ENCODE measurements at places on chromosomes 12 and 14. TPM values are rescaled to one million over a fixed set of nuclear protein-coding genes. Genes with fewer than 3 reads are reported as not detected.
A peak's percentile ranks its signal among the peaks of the same experiment; 100 is the strongest.

Gene HOXC6
- total RNA-seq = not detected

- no peaks in the 10 kb centered on the region for H3K4me1 ChIP-seq
- H3K27me3 ChIP-seq = no peaks in the 10 kb centered on the region
- H3K36me3 ChIP-seq = no peaks in the 10 kb centered on the region
- H3K27ac ChIP-seq = peak overlapping the region; percentile 73
These were observed 728 bp upstream of the STON2 start for GRCh38 chr14:81400852-81401251.

- DNase-seq = no peak
- H3K27me3 ChIP-seq = peaks cover 36% of the 10 kb centered on the region
- H3K27ac ChIP-seq = no peak overlapping the region
- H3K4me1 ChIP-seq = peaks cover 49% of the 10 kb centered on the region
- peaks cover 13% of the 10 kb centered on the region for H3K36me3 ChIP-seq
These were observed 2.0 kb upstream of the SHMT2 start for GRCh38 chr12:57227315-57228115.

Gene GSG1
- not detected for total RNA-seq

GRCh38 chr14:71466946-71467345 is 465.3 kb upstream of the RGS6 start:
- no peaks in the 10 kb centered on the region for H3K27me3 ChIP-seq
- no peaks in the 10 kb centered on the region for H3K36me3 ChIP-seq
- no peaks in the 10 kb centered on the region for H3K4me1 ChIP-seq
- no peak overlapping the region for H3K4me3 ChIP-seq
- DNase-seq = no peak
- no peak overlapping the region for H3K27ac ChIP-seq

Gene AQP6
- 0.08 TPM for total RNA-seq

GRCh38 chr14:79613625-79614024 is 597.7 kb downstream of the DIO2 start:
- no peaks in the 10 kb centered on the region for H3K27me3 ChIP-seq
- no peak overlapping the region for H3K4me3 ChIP-seq
- DNase-seq = no peak

- H3K27me3 ChIP-seq = no peaks in the 10 kb centered on the region
- no peak for DNase-seq
- H3K27ac ChIP-seq = no peak overlapping the region
- no peak overlapping the region for H3K4me3 ChIP-seq
- no peaks in the 10 kb centered on the region for H3K4me1 ChIP-seq
These were observed 25.1 kb downstream of the FGFR1OP2 start for GRCh38 chr12:26963413-26963812.

DNA sequence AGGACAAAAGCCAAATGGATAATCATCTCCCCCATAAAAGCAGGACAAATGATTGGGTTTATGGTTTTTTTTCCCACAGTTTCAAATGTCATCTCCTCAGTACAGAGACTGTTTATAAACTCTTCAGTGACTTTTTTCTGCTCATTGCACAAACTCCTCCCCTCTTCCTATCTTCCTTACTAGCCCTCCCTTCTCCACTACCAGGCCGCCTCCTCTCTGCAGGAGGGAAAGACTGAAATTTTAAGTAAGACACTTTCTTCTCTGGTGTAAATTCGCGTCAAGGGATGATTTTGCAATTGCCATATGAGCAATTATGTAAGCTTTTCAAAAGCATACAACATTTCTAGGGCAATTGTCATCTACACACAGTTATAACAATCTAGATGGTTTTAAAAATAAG is 37.0 kb downstream of the BTG1 start:
- H3K27me3 ChIP-seq = no peaks in the 10 kb centered on the region
- DNase-seq = no peak
- no peaks in the 10 kb centered on the region for H3K4me1 ChIP-seq
- no peaks in the 10 kb centered on the region for H3K36me3 ChIP-seq
- no peak overlapping the region for H3K27ac ChIP-seq

- no peak overlapping the region for H3K27ac ChIP-seq
- H3K27me3 ChIP-seq = no peaks in the 10 kb centered on the region
- no peak for DNase-seq
- no peak overlapping the region for H3K4me3 ChIP-seq
- no peaks in the 10 kb centered on the region for H3K36me3 ChIP-seq
- H3K4me1 ChIP-seq = no peaks in the 10 kb centered on the region
These were observed 256.2 kb downstream of the TMEM117 start for GRCh38 chr12:44091948-44092606.

DNA sequence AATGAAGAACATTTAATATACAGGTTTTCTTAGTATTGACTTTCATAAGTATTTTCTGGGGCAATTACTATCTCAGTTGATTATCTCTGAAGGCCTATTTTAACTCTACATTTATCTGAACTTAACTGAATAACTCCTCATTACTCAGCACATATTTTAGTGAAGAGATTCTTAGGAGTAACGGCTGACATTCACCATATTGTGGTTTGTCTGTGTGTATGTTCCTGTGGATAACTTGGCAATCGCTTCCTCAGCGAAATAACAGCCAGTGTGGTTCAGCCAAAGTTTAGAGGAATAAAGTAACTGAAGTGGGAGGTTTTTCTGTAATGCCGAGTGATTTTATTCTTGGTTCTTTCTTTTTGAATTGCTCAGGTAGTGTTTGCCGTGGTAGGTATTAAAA is 168.0 kb downstream of the RAD51B start:
- no peaks in the 10 kb centered on the region for H3K4me1 ChIP-seq
- no peaks in the 10 kb centered on the region for H3K27me3 ChIP-seq
- H3K27ac ChIP-seq = no peak overlapping the region
- no peak for DNase-seq
- no peaks in the 10 kb centered on the region for H3K36me3 ChIP-seq
- H3K4me3 ChIP-seq = no peak overlapping the region

- H3K36me3 ChIP-seq = peaks cover 65% of the 10 kb centered on the region
- no peak overlapping the region for H3K4me3 ChIP-seq
- no peaks in the 10 kb centered on the region for H3K27me3 ChIP-seq
- H3K27ac ChIP-seq = peak overlapping the region; percentile 26
- DNase-seq = no peak
These were observed 15.1 kb downstream of the XRCC3 start for GRCh38 chr14:103699901-103700752.

DNA sequence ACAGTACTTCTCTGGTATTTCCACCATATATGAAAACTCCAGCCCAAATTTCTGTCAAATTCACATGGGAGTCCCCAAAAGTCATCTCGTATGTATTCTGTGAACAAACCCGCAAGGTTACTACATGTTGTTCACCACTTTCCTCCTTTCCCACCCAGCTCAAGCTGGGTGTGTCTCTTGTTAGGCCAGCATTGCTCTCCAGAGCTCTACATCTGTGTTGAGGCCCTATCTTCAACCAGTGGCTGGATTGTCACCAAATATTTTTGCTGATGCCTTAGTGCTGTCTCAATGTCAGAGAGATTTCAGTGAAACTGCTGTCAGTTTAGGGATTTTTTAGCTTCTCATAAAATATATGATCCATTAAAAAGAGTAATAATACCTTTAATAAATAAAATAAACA is 230.9 kb downstream of the BTG1 start:
- H3K27ac ChIP-seq = no peak overlapping the region
- H3K36me3 ChIP-seq = no peaks in the 10 kb centered on the region
- H3K4me1 ChIP-seq = no peaks in the 10 kb centered on the region
- H3K27me3 ChIP-seq = no peaks in the 10 kb centered on the region
- H3K4me3 ChIP-seq = no peak overlapping the region
- DNase-seq = no peak

Gene KCNH3
- total RNA-seq = 0.19 TPM

DNA sequence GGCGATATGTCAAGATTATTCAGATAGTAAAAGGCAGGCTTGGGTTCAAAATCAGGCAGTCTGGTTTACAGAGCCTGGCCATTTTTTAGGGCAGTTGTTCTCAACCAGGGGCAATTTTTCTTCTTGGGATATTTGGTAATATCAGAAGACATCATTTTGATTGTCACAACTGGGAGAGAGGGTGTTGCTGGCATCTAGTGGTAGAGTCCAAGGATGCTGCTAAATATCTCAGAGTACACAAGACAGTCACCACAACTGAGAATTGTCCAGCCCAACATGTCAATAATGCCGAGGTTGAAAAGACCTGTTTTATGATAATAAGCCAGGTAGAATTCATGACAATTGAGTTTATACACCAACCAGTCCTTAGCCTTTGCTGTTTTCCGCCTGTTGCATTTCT is 733.9 kb downstream of the NRXN3 start:
- no peak overlapping the region for H3K4me3 ChIP-seq
- H3K4me1 ChIP-seq = no peaks in the 10 kb centered on the region
- no peak for DNase-seq
- H3K27me3 ChIP-seq = no peaks in the 10 kb centered on the region

DNA sequence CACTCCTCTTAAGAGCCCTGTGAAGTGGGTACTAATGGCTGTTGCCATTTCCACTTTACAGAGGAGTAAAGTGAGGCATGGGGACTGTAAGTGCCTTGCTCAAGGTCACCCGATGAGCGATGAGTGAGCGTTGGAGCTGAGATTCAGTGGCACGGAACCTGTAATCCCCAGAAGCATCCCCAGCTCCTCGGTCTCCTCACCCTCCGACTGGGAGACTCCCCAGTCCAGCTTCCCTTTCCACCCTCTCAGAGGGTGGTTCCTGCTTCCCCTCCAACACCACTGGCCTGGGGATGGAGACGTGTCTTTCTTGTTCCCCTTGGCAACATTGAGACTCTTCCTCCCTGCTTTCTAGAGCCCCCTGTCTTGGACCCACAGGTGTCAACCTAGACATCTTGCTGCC is 32.6 kb downstream of the TMEM63C start:
- H3K36me3 ChIP-seq = no peaks in the 10 kb centered on the region
- no peaks in the 10 kb centered on the region for H3K27me3 ChIP-seq
- no peaks in the 10 kb centered on the region for H3K4me1 ChIP-seq
- H3K27ac ChIP-seq = no peak overlapping the region
- H3K4me3 ChIP-seq = no peak overlapping the region

GRCh38 chr12:59164226-59164625 is 243.9 kb upstream of the LRIG3 start:
- no peak for DNase-seq
- no peaks in the 10 kb centered on the region for H3K36me3 ChIP-seq
- no peak overlapping the region for H3K4me3 ChIP-seq
- H3K4me1 ChIP-seq = no peaks in the 10 kb centered on the region
- H3K27ac ChIP-seq = no peak overlapping the region
- no peaks in the 10 kb centered on the region for H3K27me3 ChIP-seq

Gene KIF5A
- 0.11 TPM for total RNA-seq

DNA sequence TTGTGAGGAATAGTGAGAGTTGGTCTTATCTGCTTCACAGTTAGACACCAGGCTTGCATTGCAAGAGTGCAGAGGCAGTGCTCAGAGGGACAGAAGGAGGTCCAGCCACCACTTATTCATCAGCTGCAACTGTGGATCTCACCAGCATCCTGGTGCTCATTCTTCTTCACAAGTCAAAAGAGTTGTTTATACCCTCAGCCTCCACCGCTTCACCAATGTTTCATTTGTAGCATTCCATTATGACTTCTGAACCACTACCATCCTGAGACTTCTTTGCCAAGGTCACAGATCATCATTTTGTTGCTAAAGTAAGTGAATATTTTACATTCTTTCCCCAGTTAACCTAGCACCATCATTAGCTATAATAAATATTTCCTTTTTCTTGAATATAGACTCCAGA is 230.5 kb upstream of the KITLG start:
- H3K4me1 ChIP-seq = no peaks in the 10 kb centered on the region
- no peak overlapping the region for H3K27ac ChIP-seq

GRCh38 chr12:46382408-46382963 is 9.9 kb upstream of the SLC38A2 start:
- H3K36me3 ChIP-seq = no peaks in the 10 kb centered on the region
- H3K4me3 ChIP-seq = peak overlapping the region; percentile 68
- peak overlapping the region; percentile 100 for H3K27ac ChIP-seq
- no peaks in the 10 kb centered on the region for H3K27me3 ChIP-seq
- no peak for DNase-seq

DNA sequence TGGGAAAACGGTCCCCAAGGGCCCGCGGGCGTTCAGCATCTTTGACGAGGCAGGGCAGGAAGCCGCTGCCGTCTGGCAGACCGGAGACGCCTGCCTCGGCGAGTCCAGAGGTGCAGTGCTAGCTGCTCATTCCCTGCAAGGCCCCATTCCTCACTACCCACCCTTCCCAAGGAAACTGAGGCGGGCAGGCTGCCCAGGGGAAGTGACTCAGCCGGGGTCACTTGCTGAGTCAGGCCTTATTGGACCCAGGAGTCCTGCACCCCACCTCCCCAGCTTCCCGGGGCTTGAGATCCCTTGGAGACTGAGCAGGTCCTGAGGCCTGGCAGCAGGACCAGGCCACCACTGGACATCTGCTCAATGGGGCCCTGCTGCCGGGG is 3.7 kb downstream of the SH2B3 start:
- peak overlapping the region; percentile 96 for H3K27ac ChIP-seq
- H3K36me3 ChIP-seq = no peaks in the 10 kb centered on the region
- H3K4me3 ChIP-seq = peak overlapping the region; percentile 28
- H3K4me1 ChIP-seq = peaks cover 91% of the 10 kb centered on the region

Gene GLI1
- not detected for total RNA-seq

Gene PLEK2
- total RNA-seq = 1.1 TPM

DNA sequence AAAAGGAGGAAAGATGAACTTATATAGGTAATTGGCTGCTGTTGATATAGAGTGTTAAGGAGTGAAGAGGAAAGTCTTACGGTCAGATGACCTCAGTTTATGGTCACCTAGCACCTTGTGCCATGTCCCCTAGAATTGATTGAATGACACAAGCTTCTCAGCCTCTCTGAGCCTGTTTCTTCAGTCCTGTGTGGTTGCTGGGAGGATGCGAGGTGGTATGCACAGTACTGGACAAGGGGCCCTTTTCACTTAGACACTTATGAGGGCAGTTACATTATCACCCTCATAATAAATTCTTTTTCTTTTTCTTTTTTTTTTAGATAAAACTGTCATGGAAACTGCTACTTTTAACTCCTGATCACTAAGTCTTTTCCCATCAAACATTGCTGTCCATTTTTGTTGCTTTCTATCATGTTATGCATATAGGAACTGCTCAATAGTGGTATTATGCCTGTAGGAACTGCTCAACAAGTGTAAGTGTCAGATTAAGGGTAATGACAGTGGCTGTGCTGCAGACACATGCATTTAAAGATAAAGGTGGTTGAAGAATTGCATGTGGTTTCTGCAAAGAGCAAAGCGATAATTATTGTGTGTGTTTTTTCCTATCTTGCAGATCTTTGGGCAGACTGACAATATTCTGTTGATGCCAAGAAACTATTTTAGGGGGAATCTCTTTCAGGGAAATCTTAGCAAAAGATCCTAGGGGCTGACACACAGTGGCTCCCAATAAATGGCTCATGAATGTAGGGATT is 11.6 kb downstream of the ANO6 start:
- no peaks in the 10 kb centered on the region for H3K4me1 ChIP-seq
- H3K27ac ChIP-seq = no peak overlapping the region
- H3K36me3 ChIP-seq = no peaks in the 10 kb centered on the region
- H3K4me3 ChIP-seq = no peak overlapping the region

Gene CLEC4C
- not detected for total RNA-seq

- DNase-seq = no peak
- H3K4me1 ChIP-seq = no peaks in the 10 kb centered on the region
- H3K27ac ChIP-seq = no peak overlapping the region
These were observed 166.1 kb downstream of the FOXA1 start for GRCh38 chr14:37428954-37429353.

Gene PRH2
- not detected for total RNA-seq

Measured in right atrium auricular region (tissue), 2 donors.